ENCODE measurements at places on chromosomes 2 and 18. TPM values are rescaled to one million over a fixed set of nuclear protein-coding genes. Genes with fewer than 3 reads are reported as not detected.

- no peaks in the 10 kb centered on the region for H3K4me1 ChIP-seq
- H3K27ac ChIP-seq: no peak overlapping the region
- H3K4me3 ChIP-seq: no peak overlapping the region
- DNase-seq: no peak
- no peaks in the 10 kb centered on the region for H3K27me3 ChIP-seq
- H3K36me3 ChIP-seq: no peaks in the 10 kb centered on the region
Observed at GRCh38 chr2:132678483-132678882, 8.5 kb upstream of the LYPD1 start.

DNA sequence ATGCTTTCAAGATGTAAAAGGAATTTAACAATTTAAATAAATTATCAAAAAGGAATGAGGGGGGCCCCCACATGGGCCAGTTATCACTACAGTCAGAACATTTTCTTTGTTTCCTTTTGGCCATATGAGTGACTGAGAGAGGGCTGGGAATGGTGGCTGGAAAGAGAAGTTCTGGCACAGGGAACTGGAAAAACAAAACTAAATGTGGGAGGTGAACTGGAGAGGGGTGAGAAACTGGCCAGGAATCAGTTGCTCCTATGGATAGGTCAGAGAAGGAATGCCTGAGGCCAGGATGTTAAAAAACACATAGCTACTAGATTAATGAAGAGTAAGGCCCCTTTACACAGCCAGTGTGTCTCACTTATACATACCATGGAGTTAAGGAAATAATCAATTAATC, 121.0 kb downstream of the RBMS1 start:
- H3K27me3 ChIP-seq: no peaks in the 10 kb centered on the region
- no peak overlapping the region for H3K27ac ChIP-seq
- H3K4me3 ChIP-seq: no peak overlapping the region
- no peaks in the 10 kb centered on the region for H3K36me3 ChIP-seq

- no peak overlapping the region for H3K27ac ChIP-seq
- DNase-seq: no peak
- H3K36me3 ChIP-seq: no peaks in the 10 kb centered on the region
Observed at GRCh38 chr2:172284209-172284608, 143.2 kb upstream of the ITGA6 start.

GRCh38 chr2:70371753-70372152, 69.9 kb upstream of the FAM136A start:
- H3K27me3 ChIP-seq: no peaks in the 10 kb centered on the region
- no peaks in the 10 kb centered on the region for H3K36me3 ChIP-seq
- no peak for DNase-seq
- no peaks in the 10 kb centered on the region for H3K4me1 ChIP-seq
- H3K27ac ChIP-seq: no peak overlapping the region

GRCh38 chr2:234841321-234842015, 110.3 kb upstream of the SH3BP4 start:
- no peaks in the 10 kb centered on the region for H3K36me3 ChIP-seq
- no peak overlapping the region for H3K27ac ChIP-seq
- no peak for DNase-seq
- H3K4me1 ChIP-seq: no peaks in the 10 kb centered on the region

GRCh38 chr2:171244970-171245782, 84.5 kb upstream of the TLK1 start:
- no peaks in the 10 kb centered on the region for H3K27me3 ChIP-seq
- DNase-seq: no peak
- H3K4me1 ChIP-seq: no peaks in the 10 kb centered on the region
- H3K36me3 ChIP-seq: no peaks in the 10 kb centered on the region
- no peak overlapping the region for H3K4me3 ChIP-seq

DNA sequence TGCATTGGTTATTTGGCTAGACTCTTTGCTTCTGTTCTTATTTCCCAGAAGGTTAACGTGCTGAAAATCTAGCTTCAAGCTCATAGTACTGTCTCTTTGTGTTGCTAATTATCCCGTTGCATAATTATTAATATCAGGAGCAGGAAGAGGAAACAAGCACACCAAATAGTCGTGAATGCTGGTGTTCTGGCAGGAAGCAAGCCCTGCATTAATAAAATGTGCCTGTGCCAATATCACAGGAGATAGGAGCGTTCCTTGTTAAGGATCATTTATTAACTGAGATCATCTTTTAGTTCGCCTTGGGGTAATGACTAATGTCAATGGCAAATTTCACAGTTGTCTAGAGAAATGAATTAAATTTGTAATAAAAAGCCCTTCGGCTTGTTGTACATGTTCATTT, 893.0 kb upstream of the POU3F3 start:
- no peak overlapping the region for H3K4me3 ChIP-seq
- H3K27me3 ChIP-seq: no peaks in the 10 kb centered on the region
- H3K36me3 ChIP-seq: no peaks in the 10 kb centered on the region
- H3K4me1 ChIP-seq: no peaks in the 10 kb centered on the region

DNA sequence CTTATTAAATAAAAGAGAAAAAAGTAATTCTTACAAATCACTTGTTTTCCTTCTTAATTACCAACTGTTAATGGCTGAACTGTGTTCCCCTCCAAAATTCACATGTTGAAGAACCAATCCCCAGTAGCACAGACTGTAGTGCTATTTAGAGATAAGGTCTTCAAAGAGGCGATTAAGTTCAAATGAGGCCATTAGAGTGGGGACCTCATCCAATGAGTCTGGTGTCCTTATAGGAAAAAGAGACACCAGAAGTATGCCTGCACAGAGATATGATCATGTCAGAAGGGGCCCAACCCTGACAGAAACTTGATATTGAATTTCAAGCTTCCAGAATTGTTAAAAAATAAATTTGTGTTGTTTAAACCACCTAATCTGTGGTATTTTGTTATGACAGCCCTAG, 89.8 kb downstream of the MEMO1 start:
- H3K27me3 ChIP-seq: no peaks in the 10 kb centered on the region
- DNase-seq: no peak
- no peak overlapping the region for H3K27ac ChIP-seq
- no peaks in the 10 kb centered on the region for H3K4me1 ChIP-seq
- H3K4me3 ChIP-seq: no peak overlapping the region

GRCh38 chr2:101805152-101806088, 107.9 kb downstream of the MAP4K4 start:
- H3K27ac ChIP-seq: no peak overlapping the region
- peaks cover 6% of the 10 kb centered on the region for H3K4me1 ChIP-seq
- H3K4me3 ChIP-seq: no peak overlapping the region

GRCh38 chr2:223416815-223417610, 185.1 kb downstream of the SCG2 start:
- DNase-seq: peak; percentile 42
- no peak overlapping the region for H3K4me3 ChIP-seq
- no peaks in the 10 kb centered on the region for H3K36me3 ChIP-seq
- H3K4me1 ChIP-seq: no peaks in the 10 kb centered on the region

The UCN gene
- total RNA-seq: 2.2 TPM

The SPP2 gene
- total RNA-seq: not detected

The IL1R1 gene
- total RNA-seq: 155 TPM

The PROC gene
- total RNA-seq: not detected

The NXPH2 gene
- total RNA-seq: not detected

The LINC00305 gene
- total RNA-seq: not detected

The NYAP2 gene
- 1.7 TPM for total RNA-seq

The PER2 gene
- total RNA-seq: 22.0 TPM

The RAD51AP2 gene
- not detected for total RNA-seq

The KCNE4 gene
- 10.9 TPM for total RNA-seq

The RBM43 gene
- 3.7 TPM for total RNA-seq
